Naive B cell (primary cell): ENCODE measurements at places on chromosomes 7 and 10. TPM values are rescaled to one million over a fixed set of nuclear protein-coding genes. Genes with fewer than 3 reads are reported as not detected.

- H3K4me3 ChIP-seq = no peak overlapping the region
- DNase-seq = no peak
- H3K36me3 ChIP-seq = no peaks in the 10 kb centered on the region
- H3K27me3 ChIP-seq = peaks cover 30% of the 10 kb centered on the region
- peaks cover 23% of the 10 kb centered on the region for H3K4me1 ChIP-seq
These were observed 22.1 kb downstream of the ABLIM1 start for GRCh38 chr10:114635797-114636550.

The NKX1-2 gene
- not detected for polyA plus RNA-seq

DNA sequence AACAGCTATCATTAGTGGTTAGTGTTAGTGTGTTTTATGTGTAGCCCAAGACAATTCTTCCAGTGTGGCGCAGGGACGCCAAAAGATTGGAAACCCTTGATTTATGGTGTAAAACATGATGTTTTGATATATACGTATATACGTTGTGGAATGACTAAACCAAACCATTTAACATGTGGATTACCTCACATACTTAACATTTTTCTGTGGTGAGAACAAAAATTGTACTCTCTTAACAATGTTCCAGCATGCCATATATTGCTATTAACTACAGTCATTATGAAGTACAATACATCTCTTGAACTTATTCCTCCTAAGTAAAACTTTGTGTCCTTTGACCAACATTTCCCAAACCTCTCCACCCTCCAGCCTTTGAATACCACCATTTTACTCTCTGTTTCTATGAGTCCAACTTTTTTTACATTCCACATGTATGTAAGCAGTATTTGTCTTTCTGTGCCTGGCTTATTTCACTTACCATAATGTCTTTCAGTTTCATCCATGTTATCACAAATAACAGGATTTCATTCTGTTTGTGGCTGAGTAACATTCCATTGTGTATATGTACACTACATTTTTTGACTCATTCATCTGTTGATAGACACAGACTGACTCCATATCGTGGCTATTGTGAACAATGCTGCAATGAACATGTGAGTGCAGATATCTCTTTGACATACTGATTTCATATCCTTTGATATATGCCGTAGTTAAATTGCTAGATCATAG lies 42.2 kb upstream of the MAGI2 start:
- H3K27me3 ChIP-seq = no peaks in the 10 kb centered on the region
- no peak overlapping the region for H3K27ac ChIP-seq
- no peaks in the 10 kb centered on the region for H3K36me3 ChIP-seq
- no peak for DNase-seq

DNA sequence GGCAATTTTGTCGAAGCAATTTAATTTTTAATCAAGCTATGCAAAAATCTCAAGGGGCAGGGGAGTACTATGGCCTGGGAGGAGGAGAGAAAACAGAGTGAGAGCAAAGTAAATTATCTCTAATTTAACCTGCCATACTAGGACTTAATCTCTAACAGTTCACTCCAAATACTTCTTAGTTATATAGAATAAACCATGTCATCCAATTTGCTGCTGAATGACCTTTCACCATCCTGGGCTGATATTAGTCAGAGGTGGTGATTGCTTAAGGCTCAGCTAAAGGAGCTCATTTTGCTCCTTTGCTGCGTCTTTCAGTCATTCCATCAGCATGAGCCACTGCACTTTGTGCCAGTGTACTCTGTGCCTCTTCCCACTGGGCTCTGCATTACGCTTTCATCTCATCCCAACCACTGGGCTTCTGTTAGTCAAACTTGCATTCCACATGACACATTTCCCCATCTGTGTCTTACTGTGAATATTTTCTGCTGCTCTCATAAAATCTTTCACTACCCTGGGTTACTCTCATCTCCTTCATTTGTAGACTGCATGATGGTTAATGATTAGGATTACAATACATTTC lies 84.3 kb downstream of the CD36 start:
- no peak overlapping the region for H3K4me3 ChIP-seq
- H3K27me3 ChIP-seq = no peaks in the 10 kb centered on the region
- DNase-seq = no peak
- no peaks in the 10 kb centered on the region for H3K4me1 ChIP-seq
- no peaks in the 10 kb centered on the region for H3K36me3 ChIP-seq

The CDC14C gene
- polyA plus RNA-seq = not detected

The SPDYE2B gene
- not detected for polyA plus RNA-seq

DNA sequence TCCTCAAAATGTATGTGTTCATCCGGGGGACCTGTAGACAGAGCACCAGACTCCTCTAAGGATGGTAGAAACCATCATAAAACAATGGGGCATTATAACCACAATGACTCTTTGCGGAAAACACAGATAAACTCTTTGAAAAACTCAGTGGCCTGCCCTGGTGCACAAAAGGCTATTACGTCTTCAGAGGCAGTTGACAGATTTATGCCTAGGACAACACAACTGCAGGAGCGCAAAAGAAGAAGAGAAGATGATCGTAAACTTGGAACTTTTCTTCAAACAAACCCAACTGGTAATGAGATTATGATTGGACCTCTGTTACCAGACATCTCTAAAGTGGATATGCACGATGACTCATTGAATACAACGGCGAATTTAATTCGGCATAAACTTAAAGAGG lies 6.0 kb downstream of the RBM48 start:
- H3K4me3 ChIP-seq = no peak overlapping the region
- H3K27me3 ChIP-seq = no peaks in the 10 kb centered on the region
- DNase-seq = no peak

The C7orf57 gene
- not detected for polyA plus RNA-seq

DNA sequence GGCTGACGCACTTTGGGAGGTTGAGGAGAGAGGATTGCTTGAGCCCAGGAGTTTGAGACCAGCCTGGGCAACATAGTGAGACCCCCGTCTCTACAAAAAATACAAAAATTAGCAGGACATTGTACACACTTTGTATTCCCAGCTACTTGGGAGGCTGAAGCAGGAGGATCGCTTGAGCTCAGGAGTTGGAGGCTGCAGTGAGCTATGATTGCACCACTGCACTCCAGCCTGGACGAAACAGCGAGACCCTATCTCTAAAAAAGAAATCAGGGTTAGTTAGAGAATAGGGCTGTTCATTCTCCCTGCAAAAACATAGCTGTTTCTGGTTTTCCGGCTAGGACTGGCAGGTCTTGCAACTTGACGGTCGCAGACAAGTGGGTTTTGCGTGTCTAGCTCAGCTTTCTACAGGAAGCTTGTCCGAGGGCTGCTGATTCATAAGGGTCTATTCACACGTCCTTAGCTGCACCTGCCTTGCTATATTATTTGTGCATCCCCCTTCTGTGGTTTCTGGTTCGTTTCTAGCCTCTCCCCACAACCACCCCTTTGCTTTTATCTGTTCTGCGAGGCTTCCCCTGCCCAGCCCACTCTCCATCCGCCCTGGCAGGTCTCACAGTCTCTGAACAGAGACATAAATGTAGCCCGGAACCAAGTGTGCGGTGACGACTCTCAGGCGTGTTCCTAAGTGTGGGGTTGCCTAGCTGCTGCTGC lies 10.7 kb downstream of the AMZ1 start:
- peak overlapping the region; percentile 17 for H3K27ac ChIP-seq
- H3K4me1 ChIP-seq = peaks cover 15% of the 10 kb centered on the region
- DNase-seq = peak; percentile 57
- no peaks in the 10 kb centered on the region for H3K36me3 ChIP-seq
- peaks cover 33% of the 10 kb centered on the region for H3K27me3 ChIP-seq

The OR9A2 gene
- not detected for polyA plus RNA-seq

GRCh38 chr7:151579644-151580043 lies 59.9 kb upstream of the RHEB start:
- no peaks in the 10 kb centered on the region for H3K4me1 ChIP-seq
- DNase-seq = no peak
- no peaks in the 10 kb centered on the region for H3K27me3 ChIP-seq

The SCIN gene
- polyA plus RNA-seq = not detected
